Stimulated activated CD8-positive, alpha-beta memory T cell treated with anti-CD3 and anti-CD28 coated beads, Interleukin-12 subunit alpha, Interleukin-12 subunit beta, amount 100 ng/mL, for 1 hour (primary cell): ENCODE measurements at places on chromosomes 5 and 9.

DNA sequence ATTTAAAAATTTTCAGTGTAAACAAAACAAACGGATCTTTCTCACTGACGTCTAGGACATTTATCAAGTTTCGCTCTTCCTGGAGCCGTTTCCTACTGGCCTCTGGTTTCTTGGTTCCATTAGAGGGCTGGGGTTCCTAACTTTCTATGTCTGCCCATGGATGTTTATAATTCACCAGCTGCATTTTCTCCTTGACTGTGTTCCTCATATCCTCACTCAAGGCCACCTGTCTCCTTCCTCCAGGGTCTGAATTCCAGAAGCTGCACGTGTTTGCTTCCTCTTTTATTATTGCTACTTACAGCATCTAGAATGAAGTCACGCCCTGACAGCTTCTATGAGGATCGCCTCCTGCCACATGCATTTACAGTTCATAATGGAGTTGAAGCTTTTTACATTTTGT, 74.1 kb upstream of the BASP1 start:
- no peak for DNase-seq

- DNase-seq, result no peak
Observed at GRCh38 chr9:14690948-14691730, 2.1 kb downstream of the ZDHHC21 start.

DNA sequence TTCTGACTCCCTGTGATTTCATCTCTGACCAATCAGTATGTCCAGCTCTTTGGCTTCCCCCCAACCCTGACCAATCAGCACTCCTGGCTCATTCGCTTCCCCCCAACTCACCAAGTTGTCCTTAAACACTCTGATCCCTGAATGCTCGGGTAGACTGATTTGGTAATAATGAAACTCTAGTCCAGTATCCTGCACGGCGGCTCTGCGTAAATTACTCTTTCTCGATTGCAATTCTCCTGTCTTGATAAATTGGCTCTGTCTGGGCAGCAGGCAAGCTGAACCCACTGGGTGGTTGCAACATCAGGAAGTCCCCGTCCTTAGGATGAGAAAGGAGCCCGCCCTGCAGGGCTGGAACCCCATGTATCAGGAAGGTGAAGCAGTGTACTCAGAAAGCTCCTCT, 10.4 kb downstream of the FCN2 start:
- DNase-seq, result no peak

DNA sequence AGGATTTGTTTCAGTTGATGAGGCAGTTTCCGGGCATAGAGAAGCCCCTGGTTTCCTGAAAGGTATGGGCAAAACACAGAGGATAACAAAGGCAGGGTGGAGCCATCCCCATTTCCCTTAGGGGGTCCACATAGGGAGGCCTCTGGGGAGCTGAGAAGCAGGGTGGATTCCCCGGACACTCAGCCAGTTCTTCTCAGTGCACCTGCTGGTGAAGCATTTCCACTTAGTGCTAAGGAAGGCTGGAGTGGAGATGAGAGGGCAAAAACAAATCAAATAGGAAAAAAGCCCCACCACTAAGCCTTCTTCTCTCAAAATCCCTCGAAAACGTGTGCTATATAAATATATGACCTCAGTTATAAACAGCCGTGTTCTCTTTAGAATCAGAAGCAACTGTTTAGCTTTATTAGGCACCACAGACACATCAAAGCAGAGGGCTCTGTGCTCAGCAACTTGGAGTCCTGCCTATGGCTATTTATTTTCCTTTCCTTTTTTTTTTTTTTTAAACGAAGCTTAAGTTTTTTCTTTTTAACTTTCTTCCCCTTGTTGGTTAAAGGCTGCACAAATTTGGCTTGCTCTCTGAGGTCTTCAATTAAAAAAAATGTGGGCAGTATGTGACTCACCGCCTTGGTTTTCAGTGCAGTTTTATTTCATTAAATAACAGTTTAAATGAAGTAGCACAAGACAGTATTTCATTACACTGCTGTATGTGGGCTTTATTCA, 67.7 kb downstream of the PRDM6 start:
- DNase-seq, result no peak

- DNase-seq, result no peak
Observed at GRCh38 chr9:137476856-137477255, 17.7 kb upstream of the NSMF start.

- DNase-seq, result no peak
Observed at GRCh38 chr9:128138001-128138400, 10.5 kb upstream of the PTGES2 start.

DNA sequence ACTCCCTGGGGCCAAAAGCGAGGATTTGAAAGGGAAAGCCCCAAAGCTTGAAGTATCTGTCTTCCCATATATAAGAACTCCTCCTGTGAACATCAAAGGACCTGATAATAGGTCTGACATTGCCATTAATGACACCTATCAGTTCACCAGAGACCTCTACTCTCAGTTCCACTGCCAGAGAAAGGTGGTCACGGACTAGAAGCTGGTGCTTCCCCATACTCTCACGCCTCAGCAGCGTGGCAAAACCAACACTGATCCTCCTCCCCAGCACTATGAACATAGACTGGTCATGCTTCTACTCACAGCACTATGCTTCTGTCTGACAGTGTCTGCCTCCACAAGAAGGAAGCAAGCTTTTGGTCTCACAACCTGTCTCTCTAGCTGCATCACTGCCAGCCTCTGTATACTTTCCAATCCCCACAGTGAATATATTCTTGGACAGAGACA, 37.9 kb downstream of the NRG2 start:
- no peak for DNase-seq

DNA sequence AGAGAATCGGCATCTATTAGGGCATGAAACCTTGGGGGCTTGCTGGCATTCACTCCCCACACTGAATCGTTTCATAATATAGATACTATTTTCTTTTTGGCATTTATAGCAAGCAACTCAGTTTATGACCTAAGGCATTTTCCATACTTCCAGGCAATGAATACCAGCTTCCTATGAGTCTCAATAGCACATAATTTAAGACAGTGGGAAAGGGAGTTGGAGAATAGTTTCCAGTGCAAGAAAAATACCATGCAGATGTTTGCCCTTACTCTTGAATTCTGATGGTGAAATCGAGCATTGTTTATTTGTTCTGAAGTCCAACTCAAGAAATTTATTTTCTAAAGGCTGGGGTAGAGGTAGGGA, 175.8 kb upstream of the KLF9 start:
- DNase-seq, result no peak

GRCh38 chr5:115190388-115190787, 20.7 kb upstream of the TRIM36 start:
- no peak for DNase-seq

- no peak for DNase-seq
Observed at GRCh38 chr9:68711281-68711680, 6.2 kb downstream of the PIP5K1B start.

GRCh38 chr9:36029202-36029601, 7.5 kb upstream of the RECK start:
- no peak for DNase-seq

DNA sequence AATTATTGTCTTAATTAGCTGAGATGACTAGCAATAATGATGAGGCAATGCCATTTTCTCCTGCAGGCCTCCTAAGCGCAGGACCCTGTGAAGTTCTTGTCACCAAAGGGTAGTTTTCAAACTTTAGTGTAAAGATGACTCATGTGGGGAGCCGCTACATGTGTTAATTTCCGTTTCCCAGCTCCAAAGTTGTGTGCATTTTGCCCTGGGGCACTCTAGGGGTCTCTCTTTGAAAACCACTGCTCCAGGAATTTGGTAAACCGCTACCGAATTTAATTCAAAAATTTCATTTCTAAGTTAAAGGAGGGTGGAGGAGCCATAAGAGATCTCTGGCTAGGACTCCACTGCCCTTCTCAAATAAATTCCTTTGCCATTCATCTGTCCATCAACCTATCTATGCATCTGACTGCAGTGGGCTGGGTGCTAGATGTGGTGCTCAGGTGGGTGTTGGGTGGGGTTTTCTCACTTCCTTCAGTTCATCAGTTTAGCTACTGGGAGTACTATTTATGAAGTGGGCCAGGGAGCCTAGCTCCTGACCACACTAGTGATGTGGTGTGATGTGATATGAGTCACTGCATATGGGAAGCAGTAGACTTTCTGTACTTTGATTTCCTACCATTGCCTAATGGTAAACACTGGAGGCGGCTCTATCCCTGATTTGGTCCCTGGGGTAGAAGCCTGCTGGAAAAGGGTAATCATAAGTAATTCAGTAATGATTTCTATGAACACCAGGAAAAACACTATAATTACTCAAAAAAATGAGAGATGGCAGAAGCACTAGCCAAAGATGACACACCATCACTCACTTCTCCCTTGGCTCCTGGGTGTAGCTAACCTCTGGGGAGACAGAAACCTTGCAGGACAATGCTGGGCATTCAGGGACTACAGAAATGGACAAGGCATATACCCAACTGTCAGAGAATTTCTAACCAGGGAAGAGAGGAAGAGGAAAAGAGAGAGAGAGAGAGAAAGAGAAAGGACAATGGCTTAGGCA, 4.0 kb upstream of the ZSWIM6 start:
- DNase-seq, result no peak

GRCh38 chr5:124920909-124921666, 174.6 kb upstream of the ZNF608 start:
- DNase-seq, result no peak

DNA sequence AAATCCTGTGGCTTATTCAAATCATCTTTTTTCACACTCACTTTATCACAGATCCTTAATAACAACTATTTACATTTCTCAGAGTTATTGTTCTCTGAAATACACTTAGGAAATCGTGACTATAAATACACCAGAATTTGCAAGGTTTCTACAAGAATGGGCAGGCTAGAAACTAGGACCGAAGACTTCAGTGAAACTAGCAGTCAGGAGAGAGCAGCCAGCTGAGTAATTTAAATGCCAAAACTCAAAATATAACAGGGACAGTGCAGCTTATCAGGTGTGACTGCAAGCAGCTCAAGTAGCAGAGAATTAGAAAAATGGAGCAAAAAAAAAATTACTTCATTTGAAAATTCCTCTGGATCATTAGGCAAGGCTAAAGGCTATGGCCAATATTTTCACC, 719.3 kb upstream of the ZNF608 start:
- DNase-seq, result no peak

DNA sequence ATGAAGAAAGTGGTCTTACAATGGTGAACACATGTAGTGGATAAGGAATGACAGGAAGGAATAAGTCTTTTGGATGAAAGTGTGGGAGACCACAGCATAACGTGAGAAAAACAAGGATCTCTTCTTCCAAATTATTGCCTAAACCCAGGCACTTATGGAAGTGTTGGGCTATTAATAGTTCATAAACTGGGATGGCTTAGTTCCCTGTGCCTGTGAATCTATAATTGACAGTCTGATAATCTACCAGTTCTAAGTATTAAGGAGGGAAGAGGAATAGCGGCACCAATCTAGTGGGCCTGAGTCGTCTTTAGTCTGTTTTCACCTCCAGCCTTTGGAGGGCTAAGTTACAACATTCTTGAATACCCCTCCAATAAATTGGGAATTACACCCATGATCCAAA, 39.2 kb upstream of the LRRTM2 start:
- DNase-seq, result no peak

DNA sequence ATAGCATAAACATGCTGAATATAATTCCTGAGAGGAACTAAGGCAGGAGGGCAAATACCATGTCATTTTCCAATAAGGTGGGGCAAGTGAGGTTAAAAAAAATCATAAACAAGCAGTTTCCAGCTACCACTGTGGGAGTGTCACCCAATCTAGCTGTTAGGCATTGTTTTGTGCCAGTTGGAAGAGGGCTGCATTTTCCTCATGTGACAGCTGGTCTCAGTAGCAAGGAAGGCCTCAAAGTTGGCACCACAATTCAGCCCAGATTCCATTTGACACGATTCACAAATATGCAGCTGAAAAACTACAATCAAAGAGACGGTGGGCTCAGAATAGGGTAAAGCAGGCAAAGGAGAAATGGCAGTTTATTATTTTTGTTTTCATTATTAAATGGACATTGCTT, 636.1 kb downstream of the KIF4B start:
- no peak for DNase-seq

- no peak for DNase-seq
Observed at GRCh38 chr5:93601071-93601801, 18.2 kb downstream of the NR2F1 start.

DNA sequence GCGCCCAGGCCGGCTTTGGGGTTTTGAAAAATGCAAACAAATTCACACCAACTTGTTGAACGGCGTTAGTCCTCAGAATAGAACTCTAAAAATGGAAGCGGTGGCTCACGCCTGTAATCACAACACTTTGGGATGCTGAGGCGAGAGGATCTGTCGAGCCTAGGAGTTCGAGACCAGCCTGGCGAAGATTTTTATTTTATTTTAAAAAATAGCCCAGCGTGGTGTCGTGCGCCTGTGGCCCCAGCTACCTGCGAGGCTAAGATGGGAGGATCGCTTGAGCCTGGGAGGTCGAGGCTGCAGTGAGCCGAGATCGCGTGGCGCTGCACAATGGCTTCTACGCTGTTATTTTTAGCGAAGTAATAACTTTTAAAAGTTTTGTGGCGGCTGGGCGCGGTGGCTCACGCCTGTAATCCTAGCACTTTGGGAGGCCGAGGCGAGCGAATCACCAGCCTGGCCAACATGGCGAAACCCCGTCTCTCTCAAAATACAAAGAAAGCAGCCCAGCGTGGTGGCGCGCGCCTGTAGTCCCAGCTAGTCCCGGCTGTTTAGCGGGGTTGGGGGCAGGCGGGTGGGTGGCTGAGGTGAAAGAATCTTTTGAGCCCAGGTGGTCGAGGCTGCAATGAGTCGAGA, 694 bp upstream of the PLIN2 start:
- no peak for DNase-seq

DNA sequence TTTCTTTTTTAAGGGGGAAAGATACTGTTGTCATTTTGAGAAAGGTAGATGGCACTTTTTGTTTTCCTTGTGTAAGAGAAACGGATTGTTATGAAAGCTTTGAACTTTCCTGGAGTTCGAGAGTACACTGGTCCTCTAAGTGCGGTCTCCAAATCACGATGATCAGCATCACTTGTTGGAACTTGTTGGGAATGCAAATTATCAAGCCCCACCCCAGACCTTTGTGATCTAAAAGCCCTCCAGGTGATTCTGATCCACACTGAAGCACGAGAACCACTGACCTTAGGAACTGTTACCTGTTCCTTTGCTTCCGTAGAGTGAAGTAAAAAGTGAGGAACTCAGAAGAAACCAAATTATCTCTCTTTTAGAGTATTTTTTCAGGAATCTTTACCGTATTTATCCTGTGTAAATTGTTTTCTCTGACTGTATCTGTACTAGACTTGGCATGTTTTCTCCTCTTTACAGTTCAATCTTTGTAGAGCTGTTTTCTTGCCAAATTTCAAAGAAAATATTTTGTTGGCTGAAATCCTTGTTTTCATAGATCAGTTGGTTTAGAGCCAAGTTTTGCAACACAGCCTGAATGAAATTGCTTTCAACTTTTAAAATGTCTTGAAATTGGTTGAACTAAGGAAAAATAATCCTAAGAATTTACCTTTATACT, 4.0 kb downstream of the MAT2B start:
- no peak for DNase-seq

DNA sequence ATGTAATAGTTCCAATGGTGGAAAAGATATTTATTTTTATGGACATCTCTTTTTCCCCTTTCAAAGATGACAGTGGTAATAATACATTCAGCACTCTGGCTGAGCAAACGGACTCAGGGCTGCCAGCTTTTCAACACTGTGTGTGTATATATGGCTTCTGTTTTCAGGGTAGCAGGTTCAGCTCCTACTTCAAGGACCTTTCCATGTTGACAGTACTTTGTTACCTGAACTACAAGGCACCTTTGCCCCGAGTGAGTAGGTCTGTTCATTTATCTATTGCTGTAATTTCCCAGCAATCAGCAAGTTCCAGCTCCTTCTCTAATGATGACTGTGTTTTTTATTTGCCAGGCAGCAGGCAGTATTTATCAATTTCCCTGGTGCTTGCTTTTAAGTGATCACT, 387.4 kb upstream of the KIF2A start:
- no peak for DNase-seq

- no peak for DNase-seq
Observed at GRCh38 chr5:65961633-65962032, 35.3 kb downstream of the ERBIN start.

GRCh38 chr5:72815580-72816283, 729 bp upstream of the TNPO1 start:
- DNase-seq, result no peak
